ENCODE measurements at places on chromosomes 7 and 10.
A peak's percentile ranks its signal among the peaks of the same experiment; 100 is the strongest.

- no peak for DNase-seq
Observed at GRCh38 chr7:49564379-49564714, 209.1 kb upstream of the VWC2 start.

DNA sequence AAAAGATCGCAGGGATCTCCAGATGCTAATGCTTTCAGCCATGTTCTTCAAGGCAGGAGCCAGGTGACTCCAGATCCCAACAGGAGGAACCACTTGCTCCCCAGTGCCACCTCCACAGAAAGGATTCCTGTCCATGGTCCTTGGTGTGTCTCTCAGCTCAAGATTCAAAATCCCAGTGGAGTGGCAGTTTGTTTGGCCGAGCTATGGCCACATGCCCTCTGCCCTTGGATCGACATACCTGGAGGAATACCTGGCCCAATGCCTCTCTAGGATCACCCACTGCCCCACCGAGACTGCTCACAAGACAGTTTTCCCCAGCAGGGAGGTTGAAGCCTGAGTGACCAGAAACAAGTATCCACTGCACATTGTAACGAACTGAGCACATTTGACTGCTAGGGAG lies 3.9 kb upstream of the GPRIN2 start:
- no peak for DNase-seq

DNA sequence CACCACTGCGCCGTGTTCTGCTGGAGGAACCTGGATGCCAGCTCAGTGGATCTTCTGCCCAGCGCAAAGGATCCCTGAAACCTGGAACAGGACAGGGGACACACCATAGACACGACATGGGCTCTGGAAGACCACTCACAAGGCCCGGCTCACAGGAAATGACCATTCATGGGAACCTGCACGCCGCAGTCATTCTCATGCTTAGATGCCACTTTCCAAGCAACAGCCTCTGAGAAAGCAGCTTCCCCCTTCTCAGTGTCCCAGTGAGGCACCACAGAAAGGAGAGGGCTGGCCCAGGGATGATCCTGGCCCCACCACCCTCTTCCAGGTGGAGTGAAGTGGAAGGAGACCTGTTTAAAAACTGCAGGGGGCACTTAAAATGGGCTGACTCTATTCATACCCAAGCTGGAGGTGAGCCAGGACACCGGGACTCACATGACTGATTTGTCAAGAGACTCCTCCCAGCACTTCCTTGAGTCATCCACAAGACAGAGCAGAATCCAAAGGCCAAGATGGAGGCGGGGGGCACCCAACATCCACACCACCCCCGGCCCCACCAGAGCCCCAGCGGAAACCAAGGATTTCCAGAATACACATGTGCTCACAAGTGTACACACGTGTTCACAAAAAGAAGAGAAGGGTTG lies 11.2 kb downstream of the CTBP2 start:
- DNase-seq: peak; percentile 92

DNA sequence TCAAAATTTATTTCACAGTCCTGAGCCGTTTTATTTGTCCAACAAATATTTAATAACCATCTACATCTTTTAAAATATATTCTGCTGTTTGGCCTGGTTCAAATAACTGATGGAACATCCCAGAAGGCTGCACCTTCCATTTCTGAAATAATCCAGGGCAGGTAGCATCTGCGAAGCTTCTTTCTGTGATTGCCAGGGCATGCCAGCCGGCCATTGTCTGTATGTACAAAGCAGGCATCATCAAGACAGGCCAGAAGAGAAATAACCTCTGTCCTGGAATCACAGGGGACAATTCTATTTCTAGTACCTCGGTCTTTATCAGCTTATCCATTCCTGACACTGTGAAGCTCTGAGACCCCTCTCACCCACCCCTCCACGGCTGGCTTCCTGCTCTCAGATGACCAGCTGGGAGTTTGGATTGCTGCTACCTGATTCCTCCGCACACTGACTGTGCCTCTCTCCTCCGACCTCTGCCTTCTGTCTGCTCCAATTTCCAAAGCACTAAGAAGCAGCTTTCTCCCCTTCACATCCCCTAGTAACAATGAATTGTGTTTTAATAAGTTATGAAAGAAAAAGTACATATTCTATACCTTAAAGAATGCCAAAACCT lies 8.0 kb downstream of the DGKI start:
- DNase-seq: no peak

DNA sequence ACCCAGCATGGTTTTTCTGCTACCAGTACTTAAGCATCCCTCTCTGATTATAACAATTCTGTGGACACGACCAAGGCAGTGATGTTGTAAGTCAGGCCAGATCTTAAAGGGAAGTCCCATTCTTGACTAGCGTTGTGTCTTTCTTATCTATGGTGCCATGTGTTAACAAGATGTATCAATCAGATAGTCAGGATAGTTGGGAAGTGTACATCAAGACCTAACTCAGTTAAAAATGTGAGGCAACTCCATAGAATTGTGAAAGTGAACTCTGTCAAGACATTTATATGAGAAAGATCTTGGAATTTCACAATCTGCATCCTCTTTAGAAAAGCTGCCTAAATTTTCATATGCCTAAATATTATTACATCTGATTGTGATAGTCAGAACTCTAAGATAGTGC lies 341.7 kb upstream of the SEMA3D start:
- peak; percentile 46 for DNase-seq

DNA sequence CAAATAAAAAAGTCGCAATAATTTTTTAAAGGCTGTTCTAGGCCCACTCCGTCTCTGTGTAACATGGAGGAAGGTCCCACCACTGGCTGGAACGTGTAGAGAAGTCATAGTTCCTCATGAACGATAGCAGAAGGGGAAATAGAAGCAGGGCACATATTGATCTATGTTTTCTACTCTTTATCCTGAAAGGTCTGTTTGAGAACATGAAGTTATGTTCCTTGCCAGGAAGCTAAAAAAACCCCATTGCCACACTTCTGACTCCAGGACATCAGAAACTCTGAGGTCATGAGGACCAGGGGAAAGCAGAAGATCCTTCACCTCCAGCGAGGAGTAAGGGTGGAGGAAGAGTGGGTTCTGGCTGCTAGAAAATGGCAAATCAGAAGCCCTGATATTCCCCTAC lies 10.8 kb downstream of the ANKRD22 start:
- no peak for DNase-seq

- DNase-seq: peak; percentile 52
Observed at GRCh38 chr10:79069325-79070080, 737 bp downstream of the ZMIZ1 start.

- no peak for DNase-seq
Observed at GRCh38 chr10:61792097-61792716, 109.3 kb upstream of the ARID5B start.

DNA sequence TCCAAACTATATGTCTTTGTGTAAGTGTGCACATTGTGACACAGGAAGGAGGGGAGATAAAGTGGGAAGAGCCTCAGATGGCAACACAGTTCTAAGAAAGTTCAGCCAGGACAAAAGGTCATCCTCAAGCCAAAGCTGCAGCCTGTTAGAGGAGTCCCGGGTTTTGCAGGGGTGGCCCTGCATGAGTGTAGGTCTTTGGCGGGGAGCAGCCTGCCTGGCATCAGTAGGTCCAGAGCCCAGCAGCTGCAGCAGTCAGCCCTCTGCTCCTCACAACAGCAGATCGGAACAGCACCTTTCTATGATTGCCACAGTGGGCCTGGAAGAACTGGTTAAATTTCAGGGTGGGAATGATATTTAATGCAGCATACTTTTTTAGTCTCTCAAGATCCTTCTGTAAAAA lies 13.5 kb upstream of the VDAC2 start:
- DNase-seq: no peak

GRCh38 chr7:22668971-22669401 lies 58.0 kb upstream of the IL6 start:
- no peak for DNase-seq

DNA sequence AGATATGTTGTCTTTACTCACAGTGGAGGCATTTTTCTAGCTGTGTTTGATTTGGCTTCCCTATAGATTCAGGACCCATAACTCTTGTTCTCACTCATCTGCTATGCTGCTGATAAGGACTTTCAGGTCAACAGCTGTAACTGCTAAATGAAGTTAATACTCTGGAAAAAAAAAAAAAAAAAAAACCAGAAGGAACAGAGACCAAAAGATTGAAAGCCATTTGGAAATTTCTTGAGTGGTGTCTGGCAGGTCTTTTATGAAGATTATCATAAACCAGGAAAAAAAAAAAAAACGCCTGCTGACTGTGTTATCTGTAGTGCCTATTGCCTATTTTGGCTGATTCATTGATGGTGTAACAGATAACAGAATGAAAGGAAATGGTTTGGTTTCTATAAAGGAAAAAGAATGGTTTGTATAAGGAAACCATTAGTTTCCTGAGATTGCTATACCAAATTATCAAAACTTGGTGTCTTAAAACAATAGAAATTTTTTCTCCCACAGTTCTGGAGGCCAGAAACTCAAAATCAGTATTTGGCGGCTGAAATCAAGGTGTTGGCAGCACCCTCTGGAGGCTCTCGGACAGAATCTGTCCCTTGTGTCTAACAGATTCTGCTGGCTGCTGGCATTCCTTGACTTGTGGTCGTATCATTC lies 60.5 kb upstream of the BET1 start:
- peak; percentile 35 for DNase-seq

DNA sequence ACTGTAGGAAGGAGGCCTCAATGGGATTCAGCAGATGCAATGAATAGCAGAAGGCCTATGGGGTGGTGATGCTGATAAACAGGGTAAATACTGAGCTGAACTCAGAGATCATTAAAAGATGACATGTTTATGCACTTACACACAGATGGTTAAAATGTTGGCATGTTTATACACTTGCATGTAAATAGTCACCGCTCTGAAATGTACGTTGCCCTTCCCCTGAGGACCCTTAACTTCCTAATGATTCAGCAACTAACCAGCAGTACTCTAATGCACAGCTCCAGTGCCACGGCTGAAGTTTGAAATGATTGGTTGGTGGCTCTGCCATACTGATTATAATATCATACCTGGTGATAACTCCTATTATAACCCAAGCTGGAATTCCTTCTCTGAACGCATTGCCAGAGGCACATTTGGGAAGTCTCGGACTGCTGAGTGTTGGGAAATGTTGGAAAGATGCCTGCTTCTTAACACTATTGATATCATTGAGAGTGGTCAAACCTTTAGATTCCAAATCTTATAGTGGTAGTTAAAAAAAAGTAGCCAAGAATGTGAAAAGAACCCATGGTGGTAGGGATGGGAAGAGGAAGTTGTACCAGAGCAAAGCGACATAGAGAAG lies 3.7 kb upstream of the CAV1 start:
- DNase-seq: no peak

DNA sequence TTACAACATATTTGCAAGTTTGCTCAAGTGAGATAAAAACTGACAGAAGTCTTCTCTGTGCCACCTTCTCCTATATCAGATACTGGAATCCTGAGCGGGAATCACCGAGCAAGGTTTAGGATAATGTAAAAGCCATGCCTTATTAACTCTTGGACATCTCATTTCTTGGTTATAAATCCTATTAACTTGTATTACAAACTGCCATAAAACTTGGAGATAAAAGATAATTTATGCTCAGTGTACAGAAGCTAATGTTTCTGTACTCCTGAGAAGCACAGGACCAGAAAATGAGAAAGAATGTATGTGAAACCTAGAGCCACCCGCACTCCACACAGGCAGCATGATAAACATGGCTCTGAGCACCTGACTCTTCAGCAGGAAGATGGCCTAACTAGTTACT lies 181.2 kb upstream of the NOBOX start:
- no peak for DNase-seq

DNA sequence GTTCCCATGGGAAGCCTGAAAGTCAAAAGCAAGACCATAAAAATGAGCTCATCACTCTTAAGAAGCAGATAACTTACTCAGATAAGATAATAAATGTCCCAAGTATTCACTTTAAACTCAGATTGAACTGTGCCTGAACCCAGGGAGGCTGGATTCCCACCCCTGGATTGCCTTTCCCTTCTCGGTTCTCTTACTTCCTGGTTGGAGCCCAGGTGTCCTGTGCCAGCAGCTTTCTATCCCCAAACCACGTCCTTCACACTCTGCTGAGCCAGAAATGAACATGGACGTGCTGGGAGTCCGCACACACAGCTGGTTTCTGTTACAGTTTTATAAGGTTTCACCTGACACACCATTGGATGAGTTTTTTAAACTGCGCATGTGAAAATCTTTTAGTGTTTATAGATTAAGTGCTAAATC lies 636.2 kb upstream of the IGFBP3 start:
- no peak for DNase-seq

DNA sequence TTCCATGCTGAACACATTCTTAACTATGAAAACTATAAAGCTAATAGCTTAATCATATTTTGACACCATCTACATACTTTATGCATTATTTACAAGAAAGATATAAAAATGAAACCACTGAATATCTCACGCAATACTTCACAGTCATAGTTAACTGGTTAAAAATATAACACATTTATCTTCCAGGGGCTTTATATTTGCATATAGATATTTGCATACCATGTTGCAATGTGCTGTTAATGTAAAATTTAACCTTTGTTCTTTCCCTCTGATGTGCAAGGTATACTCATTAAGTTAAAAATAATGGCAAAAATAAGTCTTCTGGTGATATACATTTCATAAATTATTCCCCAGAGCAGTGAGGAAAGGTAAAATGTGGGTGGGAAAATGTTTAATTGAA lies 76.9 kb upstream of the MGMT start:
- DNase-seq: no peak

Data from hematopoietic multipotent progenitor cell treated with erythropoietin and hydrocortisone succinate and interleukin-3 and kit ligand, for 6 days (in vitro differentiated cells).